Activated naive CD8-positive, alpha-beta T cell treated with anti-CD3 and anti-CD28 coated beads for 36 hours (primary cell): ENCODE measurements at places on chromosomes 1 and 21. TPM values are rescaled to one million over a fixed set of nuclear protein-coding genes. Genes with fewer than 3 reads are reported as not detected.

UMODL1 gene
- not detected for total RNA-seq

GCSAML gene
- total RNA-seq: 3.1 TPM

S100A10 gene
- 235 TPM for total RNA-seq

KCNJ10 gene
- not detected for total RNA-seq

VPS13D gene
- total RNA-seq: 29.1 TPM

PALMD gene
- not detected for total RNA-seq

GRCh38 chr1:230611128-230611877 is 31.0 kb upstream of the COG2 start:
- no peak overlapping the region for H3K4me3 ChIP-seq
- H3K27me3 ChIP-seq: peaks cover 18% of the 10 kb centered on the region
- no peaks in the 10 kb centered on the region for H3K4me1 ChIP-seq
- no peak for DNase-seq

DNA sequence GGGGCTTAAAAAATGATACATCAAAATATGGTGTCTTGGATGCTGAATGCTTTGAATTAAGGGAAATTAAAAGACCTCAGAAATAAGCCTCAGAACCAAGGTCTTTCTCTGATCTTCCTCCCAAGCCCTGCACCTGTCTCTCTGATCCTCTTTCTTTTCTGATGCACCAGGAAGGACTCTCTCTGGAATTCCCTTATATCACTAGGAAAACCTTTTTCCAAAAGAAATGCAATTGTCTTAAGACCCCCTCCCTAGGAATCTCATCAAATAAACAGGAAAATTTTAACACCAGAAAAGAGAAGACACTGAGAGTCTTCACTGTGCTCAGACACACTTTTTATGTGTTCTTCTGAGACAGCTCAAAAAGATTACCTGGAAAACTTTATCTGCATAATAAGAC is 159.5 kb upstream of the PTBP2 start:
- H3K27ac ChIP-seq: no peak overlapping the region
- H3K36me3 ChIP-seq: no peaks in the 10 kb centered on the region
- no peak for DNase-seq
- H3K4me3 ChIP-seq: no peak overlapping the region
- no peaks in the 10 kb centered on the region for H3K4me1 ChIP-seq

- H3K4me3 ChIP-seq: no peak overlapping the region
- H3K27ac ChIP-seq: no peak overlapping the region
- H3K36me3 ChIP-seq: peaks cover 11% of the 10 kb centered on the region
- H3K27me3 ChIP-seq: peaks cover 23% of the 10 kb centered on the region
- peaks cover 4% of the 10 kb centered on the region for H3K4me1 ChIP-seq
Observed at GRCh38 chr1:29120947-29121485, 2.7 kb downstream of the TMEM200B start.

GRCh38 chr1:212987702-212988322 is 27.9 kb downstream of the ANGEL2 start:
- H3K27me3 ChIP-seq: no peaks in the 10 kb centered on the region
- DNase-seq: no peak
- no peak overlapping the region for H3K27ac ChIP-seq
- H3K4me3 ChIP-seq: no peak overlapping the region
- H3K36me3 ChIP-seq: peaks cover 4% of the 10 kb centered on the region

DNA sequence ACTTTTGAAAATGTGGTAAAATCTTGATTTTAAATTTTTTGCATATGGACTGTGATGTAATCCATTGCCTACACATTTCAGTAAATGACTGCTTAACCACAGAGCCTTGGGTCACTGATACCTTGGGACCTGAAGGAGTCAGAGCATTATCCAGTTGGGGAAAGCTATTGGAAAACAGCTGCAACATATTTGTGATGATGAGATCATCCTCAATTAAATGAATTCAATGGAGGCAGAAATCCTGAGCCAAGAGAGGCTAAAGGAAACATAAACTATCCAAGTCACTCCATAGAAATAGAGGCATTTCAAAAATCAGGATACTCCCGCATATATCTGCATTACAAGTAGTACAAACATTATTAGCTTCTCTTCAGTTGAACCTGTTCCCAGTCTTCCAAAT is 99.8 kb upstream of the PRMT6 start:
- H3K4me1 ChIP-seq: no peaks in the 10 kb centered on the region
- no peak overlapping the region for H3K4me3 ChIP-seq
- H3K27ac ChIP-seq: no peak overlapping the region

DNA sequence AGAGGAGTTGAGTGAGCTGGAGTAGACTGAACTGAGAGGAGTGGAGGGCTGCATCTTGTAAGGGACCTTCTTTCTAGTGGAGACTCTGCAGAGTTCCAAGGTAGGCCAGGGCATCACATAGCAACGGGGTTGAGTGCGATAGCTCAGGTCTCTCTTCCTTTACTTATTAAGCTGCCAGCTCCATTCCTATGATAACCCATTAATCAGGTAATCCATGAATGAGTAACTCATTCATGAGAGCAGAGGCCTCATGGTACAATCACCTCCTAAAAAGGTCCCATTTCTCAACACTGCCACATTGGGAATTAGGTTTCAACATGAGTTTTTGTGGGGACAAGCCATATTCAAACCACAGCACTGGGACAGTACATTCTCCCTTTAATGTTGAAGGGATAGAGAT is 21.3 kb downstream of the VN1R5 start:
- H3K4me3 ChIP-seq: no peak overlapping the region
- peaks cover 6% of the 10 kb centered on the region for H3K4me1 ChIP-seq
- no peaks in the 10 kb centered on the region for H3K27me3 ChIP-seq
- peaks cover 3% of the 10 kb centered on the region for H3K36me3 ChIP-seq

- no peaks in the 10 kb centered on the region for H3K36me3 ChIP-seq
- H3K4me1 ChIP-seq: no peaks in the 10 kb centered on the region
- H3K4me3 ChIP-seq: no peak overlapping the region
- DNase-seq: no peak
Observed at GRCh38 chr1:55699228-55699627, 484.1 kb upstream of the USP24 start.

- H3K27ac ChIP-seq: no peak overlapping the region
- H3K36me3 ChIP-seq: no peaks in the 10 kb centered on the region
- no peak for DNase-seq
- H3K27me3 ChIP-seq: peaks cover 23% of the 10 kb centered on the region
Observed at GRCh38 chr1:115404911-115405310, 66.9 kb upstream of the NGF start.

DNA sequence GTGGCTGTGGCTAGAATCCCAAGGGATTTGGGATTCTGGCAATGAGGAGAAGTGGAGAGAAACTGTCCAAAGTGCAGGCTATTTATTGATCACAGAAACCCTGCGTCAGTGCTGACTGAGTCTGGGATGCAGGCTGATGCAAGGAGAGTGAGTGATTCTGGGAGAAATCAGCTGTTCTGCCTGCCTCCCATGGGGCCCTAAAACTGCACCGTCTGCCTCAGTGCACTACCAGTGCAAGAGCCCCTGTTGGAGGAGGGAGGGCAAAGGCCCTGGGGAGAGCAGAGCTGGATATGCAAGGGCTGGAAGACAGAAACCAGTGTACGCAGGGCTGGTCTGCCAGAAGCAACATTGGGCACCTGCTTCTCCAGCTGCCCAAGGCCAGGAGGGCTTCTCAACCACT is 42.6 kb downstream of the C1orf198 start:
- no peaks in the 10 kb centered on the region for H3K36me3 ChIP-seq
- H3K4me1 ChIP-seq: no peaks in the 10 kb centered on the region
- no peak overlapping the region for H3K27ac ChIP-seq
- no peak overlapping the region for H3K4me3 ChIP-seq
- DNase-seq: no peak

DNA sequence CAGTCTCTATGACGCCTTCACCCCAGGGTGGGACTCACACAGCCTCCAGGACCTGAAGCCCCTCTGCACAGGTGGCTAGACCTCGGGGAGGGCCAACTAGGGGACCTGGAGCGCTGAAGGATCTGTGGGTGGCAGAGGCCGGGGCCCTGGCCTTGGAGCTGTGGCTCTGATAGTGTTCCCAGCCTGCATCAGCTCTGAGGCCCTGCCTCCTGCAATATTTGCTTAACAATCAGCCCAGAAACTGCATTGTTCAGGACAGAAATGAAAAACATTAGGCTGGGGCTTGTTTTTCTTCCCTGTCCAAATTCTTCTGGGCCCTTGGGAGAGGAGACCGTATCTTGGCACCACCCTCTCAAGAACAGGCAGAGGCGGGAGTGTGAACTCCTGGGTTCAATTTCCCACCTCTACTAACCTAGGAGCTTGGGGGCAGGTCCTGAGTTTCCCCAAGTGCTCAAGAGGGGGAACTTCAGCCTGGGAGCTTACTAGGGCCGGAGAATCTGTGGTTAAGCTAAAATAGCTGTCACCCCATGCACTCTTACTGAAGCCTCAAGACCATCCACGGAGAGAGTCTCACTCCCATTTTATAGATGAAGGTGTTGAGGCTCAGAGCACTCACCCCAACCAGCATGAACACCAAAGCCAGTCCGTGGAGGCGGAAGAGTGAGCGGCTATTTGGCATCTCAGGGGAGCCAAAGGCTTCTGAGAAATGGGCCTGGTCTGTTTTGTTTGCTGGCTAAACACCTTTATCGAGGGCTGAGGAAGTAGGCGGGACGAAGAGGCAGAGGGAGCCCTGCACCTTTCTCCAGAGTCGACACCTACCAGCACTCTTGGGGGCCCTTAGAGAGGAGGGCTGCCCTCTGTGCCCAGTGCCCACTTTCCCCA is 18.8 kb upstream of the CASZ1 start:
- H3K27me3 ChIP-seq: peaks cover 8% of the 10 kb centered on the region
- no peaks in the 10 kb centered on the region for H3K4me1 ChIP-seq
- DNase-seq: no peak
- no peaks in the 10 kb centered on the region for H3K36me3 ChIP-seq
- H3K27ac ChIP-seq: no peak overlapping the region

GRCh38 chr1:116671912-116672311 is 4.4 kb upstream of the IGSF3 start:
- no peaks in the 10 kb centered on the region for H3K36me3 ChIP-seq
- peaks cover 67% of the 10 kb centered on the region for H3K27me3 ChIP-seq
- no peak for DNase-seq
- H3K27ac ChIP-seq: no peak overlapping the region
- H3K4me3 ChIP-seq: no peak overlapping the region
- no peaks in the 10 kb centered on the region for H3K4me1 ChIP-seq

DNA sequence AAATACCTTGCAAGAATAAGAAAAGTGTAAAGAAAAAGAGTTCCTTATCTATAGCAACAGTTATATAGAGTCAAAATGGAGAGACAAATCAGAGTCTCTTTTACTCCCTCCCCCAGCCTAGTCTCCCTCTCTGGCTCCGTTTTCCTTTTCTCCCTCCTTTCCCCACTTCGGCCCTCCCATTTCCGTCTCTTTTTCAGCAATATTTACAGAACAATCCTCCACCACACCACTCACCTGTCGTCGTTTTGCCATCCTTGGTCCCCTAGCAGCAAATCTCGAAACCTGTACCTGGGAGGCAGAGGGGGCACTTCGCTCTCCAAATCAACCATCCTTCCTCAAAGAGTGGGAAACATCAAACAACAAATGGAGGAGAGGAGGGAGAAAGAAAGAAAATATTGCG is 259 bp downstream of the KCNT2 start:
- H3K27me3 ChIP-seq: peaks cover 47% of the 10 kb centered on the region
- DNase-seq: no peak
- no peak overlapping the region for H3K27ac ChIP-seq
- H3K36me3 ChIP-seq: no peaks in the 10 kb centered on the region

- DNase-seq: no peak
- no peaks in the 10 kb centered on the region for H3K36me3 ChIP-seq
- H3K4me3 ChIP-seq: no peak overlapping the region
- no peaks in the 10 kb centered on the region for H3K27me3 ChIP-seq
- H3K4me1 ChIP-seq: no peaks in the 10 kb centered on the region
- no peak overlapping the region for H3K27ac ChIP-seq
Observed at GRCh38 chr1:43015269-43015668, 56.6 kb upstream of the SLC2A1 start.

DNA sequence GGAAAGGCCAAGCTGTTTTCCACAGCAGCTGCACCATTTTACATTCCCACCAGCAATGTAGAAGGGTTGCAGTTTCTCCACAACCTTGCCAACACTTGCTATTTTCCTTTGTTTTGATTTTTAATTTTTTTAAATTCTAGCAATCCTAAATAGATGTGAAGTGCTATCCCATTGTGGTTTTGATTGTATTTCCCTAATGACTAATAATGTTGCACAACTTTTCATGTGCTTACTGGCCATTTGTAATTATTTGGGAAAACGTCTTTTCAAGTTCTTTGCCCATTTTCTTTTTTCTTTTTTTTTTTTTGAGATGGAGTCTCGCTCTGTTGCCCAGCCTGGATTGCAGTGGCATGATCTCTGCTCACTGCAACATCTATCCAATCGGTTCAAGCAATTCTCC is 53.9 kb downstream of the VCAM1 start:
- H3K4me3 ChIP-seq: no peak overlapping the region
- no peaks in the 10 kb centered on the region for H3K36me3 ChIP-seq
- H3K4me1 ChIP-seq: no peaks in the 10 kb centered on the region
- no peak overlapping the region for H3K27ac ChIP-seq

DNA sequence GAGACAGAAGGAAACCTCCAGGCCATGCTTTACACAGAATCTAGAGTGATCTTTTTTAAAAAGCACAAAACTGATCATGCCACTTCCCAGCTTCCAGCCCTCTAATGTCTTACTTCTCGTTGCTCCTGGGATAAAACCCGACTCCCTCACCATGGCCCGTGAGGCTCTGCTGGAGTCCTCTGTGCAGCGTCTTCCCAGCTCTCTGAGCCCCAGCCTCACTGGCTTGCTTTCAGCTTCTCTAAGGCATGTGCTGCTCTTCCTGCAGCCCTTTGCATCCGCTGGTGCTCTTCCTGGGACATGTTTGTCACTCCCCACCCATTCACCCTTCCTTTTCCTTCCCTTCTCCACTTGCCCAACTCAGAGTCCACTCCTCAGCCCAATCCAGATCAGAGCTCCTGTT is 184.1 kb downstream of the AK5 start:
- H3K27me3 ChIP-seq: no peaks in the 10 kb centered on the region
- no peak overlapping the region for H3K4me3 ChIP-seq
- no peak for DNase-seq
- H3K27ac ChIP-seq: no peak overlapping the region
- peaks cover 3% of the 10 kb centered on the region for H3K4me1 ChIP-seq

- peaks cover 11% of the 10 kb centered on the region for H3K27me3 ChIP-seq
- no peaks in the 10 kb centered on the region for H3K36me3 ChIP-seq
- H3K4me3 ChIP-seq: no peak overlapping the region
- no peaks in the 10 kb centered on the region for H3K4me1 ChIP-seq
Observed at GRCh38 chr1:71094913-71095312, 14.1 kb upstream of the ZRANB2 start.

DNA sequence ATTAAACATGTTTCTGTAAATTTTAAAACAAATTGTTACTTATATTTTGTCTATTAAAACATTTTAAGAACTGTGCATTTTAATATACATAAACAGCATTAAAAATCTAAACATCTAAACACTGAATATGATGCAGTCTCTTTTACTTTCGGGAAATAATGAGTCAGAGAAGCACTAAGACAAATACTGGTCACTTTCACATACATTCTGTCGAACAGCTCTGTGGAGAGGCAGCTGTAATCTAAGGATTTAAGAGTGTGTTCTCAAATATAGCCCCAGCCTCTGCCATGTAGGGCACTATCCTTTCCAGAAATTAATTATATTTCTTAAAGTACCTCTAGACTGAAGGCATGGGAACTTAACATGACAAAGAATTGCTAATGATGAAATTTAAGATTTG is 89.6 kb upstream of the PTGFR start:
- H3K27ac ChIP-seq: no peak overlapping the region
- H3K4me1 ChIP-seq: no peaks in the 10 kb centered on the region
- H3K4me3 ChIP-seq: no peak overlapping the region
- H3K27me3 ChIP-seq: peaks cover 7% of the 10 kb centered on the region
- no peaks in the 10 kb centered on the region for H3K36me3 ChIP-seq
- no peak for DNase-seq
